ENCODE measurements at places on chromosomes 1 and 21.

DNA sequence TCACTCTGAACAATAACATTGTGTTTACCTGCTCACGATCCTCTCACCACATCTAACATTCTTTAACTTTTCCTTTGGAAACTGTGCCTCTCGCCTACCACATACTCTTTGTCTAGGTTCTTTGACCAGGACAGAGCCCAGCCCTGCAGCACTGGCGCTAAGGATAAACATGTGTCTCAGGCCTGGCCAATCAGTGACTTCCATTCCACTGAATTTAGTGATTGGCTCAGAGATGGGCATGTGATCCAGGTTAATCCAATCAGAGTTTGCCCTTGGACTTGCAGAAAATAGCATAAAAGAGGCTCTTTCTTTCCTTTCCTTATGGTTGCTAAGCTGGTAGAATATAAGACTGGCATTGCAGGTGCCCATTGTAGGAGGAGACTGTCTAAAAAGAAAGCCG, 605.7 kb downstream of the MATN1 start:
- no peak for DNase-seq

DNA sequence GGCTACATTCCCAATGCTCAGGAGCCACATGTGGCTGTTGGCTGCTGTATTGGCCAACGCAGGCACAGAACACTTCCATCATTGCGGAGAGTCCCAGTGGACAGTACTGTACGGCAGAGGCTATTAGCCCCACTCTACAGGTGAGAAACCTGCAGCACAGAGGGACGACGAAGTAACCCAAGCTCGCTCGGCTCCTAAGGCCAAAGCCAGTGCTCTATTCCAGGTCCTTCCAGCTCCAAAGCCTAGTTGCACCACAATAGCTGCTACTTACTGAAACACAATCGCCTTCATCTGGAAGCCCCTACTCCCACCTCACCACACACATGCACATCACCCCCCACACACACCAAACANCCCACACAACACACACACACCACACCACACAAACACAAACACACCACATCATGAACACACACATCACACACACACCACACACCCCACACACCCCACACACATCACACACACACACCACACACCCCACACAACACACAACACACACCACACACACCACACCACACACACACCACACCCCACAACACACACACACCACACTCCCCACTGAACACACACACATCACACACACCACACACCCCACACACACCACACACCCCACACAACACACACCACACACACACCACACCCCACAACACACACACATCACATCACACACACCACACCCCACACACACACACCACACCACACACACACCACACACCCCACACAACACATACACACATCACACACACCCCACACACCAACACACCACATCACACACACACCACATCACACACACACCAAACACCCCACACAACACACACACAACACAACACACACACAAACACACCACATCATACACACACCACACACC, 3.2 kb downstream of the LYPD8 start:
- no peak for DNase-seq

- no peak for DNase-seq
Measured at GRCh38 chr1:115458426-115459114, 120.5 kb upstream of the NGF start.

DNA sequence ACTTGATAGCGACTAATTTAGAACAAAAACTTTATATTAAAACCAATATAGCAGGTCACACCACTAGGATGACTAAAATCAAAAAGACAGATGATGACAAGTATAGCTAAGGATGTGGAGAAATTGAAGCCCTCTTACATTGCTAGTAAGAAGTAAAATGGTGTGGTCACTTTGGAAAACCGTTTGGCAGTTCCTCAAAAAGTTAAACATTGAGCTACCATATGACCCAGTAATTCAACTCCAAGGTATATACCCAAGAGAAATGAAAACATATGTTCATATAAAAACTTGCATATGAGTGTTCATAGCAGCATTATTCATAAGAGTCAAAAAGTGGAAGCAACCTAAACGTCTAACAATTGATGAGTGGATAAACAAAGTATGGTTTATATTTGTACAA, 13.0 kb upstream of the SERINC2 start:
- no peak for DNase-seq

DNA sequence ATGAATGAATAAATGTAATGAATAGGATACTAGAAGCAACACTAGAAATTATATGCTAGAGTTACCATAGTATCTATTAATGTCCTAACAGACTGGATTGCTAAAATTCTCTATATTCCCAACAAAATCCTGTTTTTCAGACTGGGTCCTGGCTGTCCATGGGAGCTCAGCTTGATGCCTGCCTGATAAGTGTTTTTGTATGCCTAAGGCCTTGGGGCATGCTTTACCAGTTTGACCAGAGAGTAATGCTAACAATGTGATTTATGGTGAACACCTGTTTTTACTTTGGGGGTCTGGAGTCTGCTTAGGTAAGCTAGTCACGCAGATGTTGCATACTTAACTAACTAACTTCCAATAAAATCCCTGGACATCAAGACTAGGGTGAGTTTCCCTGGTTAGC, 318.8 kb upstream of the DEPDC1 start:
- no peak for DNase-seq

DNA sequence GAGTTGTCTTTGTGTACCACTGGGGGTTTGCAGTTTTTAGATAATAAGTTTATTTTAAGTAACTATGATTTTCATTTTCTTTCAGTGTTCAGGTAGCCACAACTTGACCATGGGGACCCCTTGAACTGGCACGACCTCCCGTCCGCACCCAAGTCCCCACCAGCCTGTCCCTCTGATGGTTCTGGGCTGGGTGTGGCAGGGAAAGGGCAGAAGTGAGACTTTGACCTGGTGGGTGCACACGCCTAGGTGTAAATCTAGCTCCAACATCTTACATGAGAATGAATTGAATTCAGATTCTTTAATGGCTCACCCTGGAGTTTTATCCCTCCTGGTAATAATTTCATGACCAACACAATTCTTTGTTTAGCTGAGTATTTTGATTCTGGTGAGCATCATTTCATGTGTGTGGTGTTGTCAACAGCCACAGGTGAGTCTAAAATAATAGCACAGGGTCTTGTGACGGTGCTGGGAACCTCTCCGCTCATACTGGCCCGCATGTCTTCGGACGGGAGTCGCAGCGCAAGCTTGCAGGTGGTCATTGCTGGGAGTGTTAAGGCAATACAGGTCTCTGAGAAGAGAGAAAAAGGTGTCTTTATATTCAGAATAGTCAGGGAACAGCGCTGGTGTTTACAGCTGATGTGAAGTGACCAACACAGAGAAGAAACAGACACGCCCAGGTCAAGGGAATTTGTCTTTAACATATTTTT, 50.8 kb upstream of the POFUT2 start:
- no peak for DNase-seq

- DNase-seq: no peak
Measured at GRCh38 chr21:18248171-18248570, 3.5 kb downstream of the CHODL start.

GRCh38 chr1:34779962-34780361, 1.1 kb upstream of the GJB3 start:
- DNase-seq: no peak

DNA sequence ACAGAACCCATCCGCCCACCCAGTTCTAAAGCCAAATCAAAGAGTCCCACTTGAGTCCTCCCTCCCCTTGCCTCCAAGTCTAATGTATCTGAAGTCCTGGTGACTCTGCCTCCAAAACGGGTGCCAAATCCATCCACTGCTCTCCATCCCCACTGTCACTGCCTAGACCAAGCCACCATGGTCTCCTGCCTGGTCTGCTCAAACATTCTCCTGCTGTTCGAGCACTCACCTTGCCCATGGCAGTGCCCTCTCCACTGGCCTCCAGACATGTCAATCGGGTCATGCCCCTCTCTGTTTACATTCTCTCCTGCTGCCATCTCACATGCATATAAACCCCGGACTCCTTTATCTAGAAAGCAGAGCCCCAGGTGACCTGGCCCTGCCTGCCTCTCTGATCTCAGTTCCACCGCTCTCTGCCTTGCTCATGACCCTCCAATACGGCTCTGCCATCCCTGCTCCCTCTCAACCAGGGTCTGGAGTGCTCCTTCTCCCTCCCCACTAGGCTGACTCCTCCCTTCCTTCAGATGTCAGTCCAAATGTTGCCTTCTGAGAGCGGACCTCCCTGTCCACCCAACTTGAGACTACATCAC, 32.1 kb upstream of the MX1 start:
- no peak for DNase-seq

DNA sequence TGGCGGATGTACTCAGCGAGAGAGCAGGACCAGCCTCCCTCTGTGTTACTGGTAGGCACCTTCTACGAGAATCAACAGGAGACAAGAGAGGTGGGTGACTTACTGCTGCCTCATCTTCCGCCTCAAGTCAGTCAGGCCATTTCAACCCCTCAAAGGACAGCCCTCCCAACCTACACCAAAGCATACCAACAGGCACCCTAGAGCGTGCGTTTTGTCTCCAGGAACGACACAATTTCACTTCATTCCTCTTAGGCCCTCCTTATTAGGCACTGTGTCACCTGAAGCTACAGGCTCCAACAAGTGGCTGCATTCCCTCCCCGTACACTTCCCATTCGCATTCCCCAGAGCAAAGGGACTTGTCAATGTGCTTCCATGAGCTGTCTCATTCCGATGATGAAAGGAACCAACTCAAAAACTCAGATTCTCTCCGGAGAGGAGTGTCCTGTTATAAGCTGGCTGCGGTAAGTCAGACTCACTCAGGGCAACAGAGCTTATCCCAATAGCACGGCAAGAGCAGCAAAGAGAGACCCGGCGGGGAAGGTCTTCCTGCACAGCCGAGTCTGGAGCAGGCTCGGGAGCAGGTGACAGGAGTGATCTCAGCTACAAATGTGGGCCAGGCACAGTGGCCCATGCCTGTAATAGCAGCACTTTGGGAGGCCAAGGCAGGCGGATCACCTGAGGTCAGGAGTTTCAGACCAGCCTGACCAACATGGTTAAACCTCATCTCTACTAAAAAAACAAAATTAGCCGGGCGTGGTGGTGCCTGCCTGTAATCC, 120.6 kb upstream of the IFFO2 start:
- DNase-seq: no peak

DNA sequence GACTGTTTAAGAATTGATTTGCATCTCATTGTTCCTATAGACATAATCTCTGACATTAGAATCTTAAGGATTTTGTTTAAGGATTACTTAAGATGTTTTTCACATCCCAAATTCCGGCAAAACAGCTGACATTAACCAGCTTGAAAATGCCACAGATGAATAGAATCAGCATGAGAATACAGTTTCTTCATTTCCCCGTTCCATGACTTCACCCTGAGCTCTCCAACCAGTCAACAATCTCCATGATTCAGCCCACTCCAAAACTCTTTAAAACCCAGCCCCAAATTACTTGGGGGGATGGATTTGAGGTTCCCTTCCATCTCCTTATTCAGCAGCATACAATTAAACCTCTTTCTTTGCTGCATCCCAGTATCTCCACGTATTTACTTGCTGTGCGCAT, 201.0 kb downstream of the LYPLAL1 start:
- no peak for DNase-seq

- peak; percentile 54 for DNase-seq
Measured at GRCh38 chr1:45913183-45913683, 109.8 kb downstream of the MAST2 start.

- DNase-seq: no peak
Measured at GRCh38 chr1:160550572-160551034, 27.5 kb upstream of the SLAMF6 start.

- no peak for DNase-seq
Measured at GRCh38 chr1:175244206-175244605, 51.6 kb upstream of the KIAA0040 start.

GRCh38 chr1:4638345-4638729, 16.1 kb upstream of the AJAP1 start:
- DNase-seq: no peak

DNA sequence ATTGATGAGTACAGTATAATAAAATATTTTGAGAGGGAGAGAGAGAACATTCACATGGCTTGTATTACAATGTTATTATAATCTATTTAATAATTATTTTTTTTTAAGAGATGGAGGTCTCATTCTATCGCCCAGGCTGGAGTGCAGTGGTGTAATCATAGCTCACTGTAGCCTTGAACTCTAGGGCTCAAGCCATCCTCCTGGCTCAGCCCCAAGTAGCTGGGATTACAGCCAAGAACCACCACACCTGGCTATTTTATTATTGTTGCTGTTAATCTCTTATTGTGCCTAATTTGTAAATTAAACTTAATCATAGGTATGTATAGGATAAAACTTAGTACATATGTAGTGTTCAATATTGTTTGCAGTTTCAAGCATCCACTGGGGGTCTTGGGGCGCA, 57.8 kb downstream of the HS2ST1 start:
- no peak for DNase-seq

- DNase-seq: no peak
Measured at GRCh38 chr1:205248793-205249601, 21.3 kb downstream of the TMCC2 start.

DNA sequence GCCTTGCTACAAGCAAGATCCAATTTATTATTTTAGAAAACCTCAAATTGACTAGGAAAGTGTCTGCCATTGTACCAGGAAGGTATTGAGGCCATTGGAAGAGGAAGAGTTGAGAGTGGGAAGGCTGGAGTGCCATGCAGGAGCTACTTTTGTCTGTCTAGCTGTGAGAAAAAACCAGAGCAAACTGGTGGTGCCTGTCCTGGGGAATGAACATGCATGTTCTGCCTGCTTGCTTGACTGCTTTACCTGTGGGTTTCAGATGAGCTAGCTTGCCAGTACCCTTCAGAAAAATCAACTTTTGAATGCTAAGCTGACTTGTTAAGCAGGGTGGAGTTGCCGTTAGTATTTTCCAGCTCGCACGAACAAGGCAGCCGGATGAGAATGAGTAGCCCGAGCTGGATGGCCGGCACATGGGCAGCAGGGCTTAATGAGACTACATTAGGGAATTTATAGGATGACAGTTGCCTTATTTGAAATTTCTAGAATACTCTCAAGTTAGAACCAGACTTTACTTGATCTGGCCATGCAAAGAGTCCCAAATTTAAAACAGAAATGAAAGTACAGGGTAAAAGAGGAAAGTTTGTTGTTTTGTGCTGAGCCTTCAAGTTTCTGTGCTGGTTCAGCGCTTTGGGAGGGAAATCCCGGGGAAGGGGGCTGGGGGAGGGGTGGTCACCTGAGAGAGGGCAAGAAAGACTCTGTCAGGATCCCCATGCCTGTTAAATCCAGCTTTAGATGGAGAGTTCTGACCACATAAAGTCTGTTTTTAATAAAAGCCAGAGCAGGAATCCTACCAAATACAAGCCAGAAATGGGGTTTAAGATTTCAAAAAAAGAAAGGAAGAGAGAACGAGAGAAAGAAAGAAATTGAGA, 29.6 kb upstream of the C1orf105 start:
- no peak for DNase-seq

- DNase-seq: peak; percentile 72
Measured at GRCh38 chr21:16330082-16330907, 600.5 kb downstream of the USP25 start.

- no peak for DNase-seq
Measured at GRCh38 chr1:38778051-38778450, 81.5 kb downstream of the RRAGC start.

- DNase-seq: no peak
Measured at GRCh38 chr1:244839656-244840055, 4.2 kb downstream of the COX20 start.
